Femur (tissue), 1 donor: ENCODE measurements at places on chromosomes 12 and 14.
A peak's percentile ranks its signal among the peaks of the same experiment; 100 is the strongest.

DNA sequence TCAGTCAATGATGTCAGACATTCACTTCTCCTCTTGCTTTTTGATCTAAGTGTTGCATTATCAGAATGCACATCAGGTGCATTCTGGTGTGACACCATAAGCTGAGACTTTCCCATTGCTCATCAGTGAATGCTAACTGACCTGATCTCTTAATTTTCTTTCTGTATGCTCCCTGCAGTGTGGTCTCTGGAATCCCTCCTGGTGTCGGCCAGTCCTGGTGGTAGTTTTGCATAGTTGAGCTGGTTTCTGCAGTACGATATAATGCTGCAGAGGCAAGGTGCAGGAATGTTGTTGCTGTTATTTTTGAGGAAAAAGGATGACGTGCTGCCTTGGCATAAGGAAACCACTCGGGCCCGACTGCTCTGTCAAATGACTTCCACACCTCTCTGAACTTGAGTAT lies 11.0 kb upstream of the SRP54 start:
- no peak for DNase-seq

DNA sequence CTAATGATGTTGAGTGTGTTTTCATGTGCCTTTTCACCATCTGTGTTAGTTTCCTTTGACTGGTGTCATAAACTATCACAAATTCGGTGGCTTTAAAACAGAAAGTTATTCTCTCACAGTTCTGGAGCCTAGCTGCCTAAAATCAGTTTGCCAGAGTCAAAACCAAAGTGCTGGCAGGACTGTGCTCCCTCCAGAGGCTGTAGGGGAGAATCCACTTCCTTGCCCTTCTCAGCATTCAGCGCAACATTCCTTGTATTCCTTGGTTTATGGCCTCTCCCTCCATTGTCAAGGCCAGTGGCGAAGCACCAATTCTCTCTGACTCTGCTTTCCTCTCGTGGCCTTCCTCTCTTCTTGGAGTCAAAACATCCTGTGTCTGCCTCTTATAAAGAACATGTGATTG lies 174.2 kb upstream of the PDE3A start:
- no peak for DNase-seq

DNA sequence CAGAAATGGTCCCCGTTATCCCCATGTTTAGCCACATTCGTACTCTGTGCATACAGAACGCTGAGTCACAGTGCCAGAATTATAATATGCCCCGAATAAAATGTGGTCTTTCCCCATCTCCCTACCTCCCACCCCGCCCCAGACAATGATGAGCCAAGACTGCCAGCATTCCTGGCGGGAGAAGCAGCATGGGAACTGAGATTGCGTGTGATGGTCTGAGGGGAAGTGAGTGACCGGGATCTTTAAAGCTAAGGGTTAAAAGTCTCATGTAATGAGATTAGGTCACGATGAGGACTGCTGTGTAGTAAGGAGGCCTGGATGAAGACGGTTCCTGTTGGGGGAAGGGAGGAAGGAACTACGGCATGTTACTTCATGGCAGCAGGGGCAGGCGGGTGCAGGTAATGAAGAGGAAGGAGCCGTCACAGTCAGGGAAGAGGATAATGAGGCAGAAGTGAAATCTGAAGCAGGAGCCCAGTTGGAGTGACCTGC lies 243.3 kb upstream of the FKBP4 start:
- DNase-seq: no peak

- DNase-seq: no peak
Measured at GRCh38 chr12:101327051-101327450, 47.1 kb downstream of the UTP20 start.

DNA sequence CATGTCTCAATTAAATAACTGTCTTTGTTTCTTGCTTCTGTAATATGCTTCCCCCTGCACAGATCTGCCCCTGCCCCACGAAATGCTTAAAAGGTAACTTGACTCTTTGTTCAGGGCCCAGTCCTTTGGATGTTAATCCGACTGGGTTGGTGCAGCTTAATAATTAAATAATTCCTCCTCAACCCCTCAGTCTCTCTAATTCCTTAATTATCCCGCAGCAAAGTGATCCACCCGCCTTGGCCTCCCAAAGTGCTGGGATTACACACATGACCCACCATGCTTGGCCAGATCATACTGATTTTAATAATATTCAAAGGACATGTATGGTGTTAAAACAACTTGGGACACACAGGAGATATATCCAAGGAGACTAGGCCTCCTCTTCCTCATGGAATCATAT lies 18.2 kb upstream of the ANAPC7 start:
- DNase-seq: no peak

GRCh38 chr12:25725931-25726330 lies 172.8 kb upstream of the LMNTD1 start:
- DNase-seq: peak; percentile 46

GRCh38 chr12:115517913-115518312 lies 759.6 kb downstream of the MED13L start:
- DNase-seq: no peak

DNA sequence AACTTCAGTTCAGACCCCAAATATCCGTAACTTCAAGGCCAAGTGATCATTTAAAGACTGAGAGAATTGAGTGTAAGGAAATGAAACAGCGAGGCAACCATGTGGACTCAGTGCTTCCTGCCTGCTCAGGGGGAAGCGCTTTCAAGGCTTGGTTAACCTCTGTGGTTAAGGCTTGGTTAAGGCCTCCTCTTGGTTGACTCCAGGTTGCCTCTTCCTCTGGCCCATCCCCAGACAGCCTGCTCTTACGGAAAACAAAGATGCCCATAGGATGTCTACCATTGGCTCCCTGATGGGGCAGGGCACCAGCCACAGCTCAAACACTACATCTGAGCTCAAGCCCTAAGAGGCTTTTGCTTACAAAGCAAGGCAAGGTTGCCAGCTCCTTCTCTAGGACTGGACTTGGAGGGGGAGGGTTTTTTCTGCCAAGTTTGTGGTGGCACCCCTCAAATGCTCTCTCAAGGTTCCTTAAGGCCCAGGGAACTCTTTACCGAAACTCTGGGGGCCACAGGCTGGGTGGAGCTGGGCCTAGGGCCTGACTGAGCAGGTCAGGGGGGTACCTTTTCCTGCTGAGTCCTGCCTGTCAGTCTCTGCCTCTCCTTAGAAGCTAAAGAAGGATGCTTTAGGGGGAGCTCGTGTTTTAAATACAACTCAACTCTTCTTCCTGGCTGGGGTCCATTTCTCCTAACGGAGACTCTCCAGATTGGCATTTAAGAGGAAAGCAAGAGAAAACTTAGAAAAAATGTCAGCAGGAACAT lies 13.7 kb downstream of the COL2A1 start:
- peak; percentile 34 for DNase-seq

- no peak for DNase-seq
Measured at GRCh38 chr12:113845900-113846674, 120.0 kb downstream of the RBM19 start.

DNA sequence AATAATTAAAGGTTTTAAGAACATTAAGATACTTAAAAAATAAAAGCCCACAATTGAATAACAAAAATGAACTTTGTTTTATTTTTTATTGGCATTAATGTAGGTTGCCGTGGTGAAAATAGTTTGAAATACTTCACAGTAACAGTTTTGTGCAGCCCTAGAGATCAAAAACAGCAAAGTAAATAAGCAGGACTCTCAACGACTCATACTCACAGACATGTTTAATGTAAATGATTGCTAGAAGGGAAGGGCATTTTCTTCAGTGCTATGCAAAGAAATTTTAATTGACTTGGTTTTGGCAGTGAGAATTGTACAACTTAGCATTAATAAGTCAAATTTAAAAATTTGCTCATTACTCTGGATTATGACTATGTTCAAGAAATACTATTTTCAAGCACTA lies 16.0 kb downstream of the TRMT5 start:
- DNase-seq: no peak

- DNase-seq: no peak
Measured at GRCh38 chr12:108634341-108634751, 652 bp upstream of the SELPLG start.

DNA sequence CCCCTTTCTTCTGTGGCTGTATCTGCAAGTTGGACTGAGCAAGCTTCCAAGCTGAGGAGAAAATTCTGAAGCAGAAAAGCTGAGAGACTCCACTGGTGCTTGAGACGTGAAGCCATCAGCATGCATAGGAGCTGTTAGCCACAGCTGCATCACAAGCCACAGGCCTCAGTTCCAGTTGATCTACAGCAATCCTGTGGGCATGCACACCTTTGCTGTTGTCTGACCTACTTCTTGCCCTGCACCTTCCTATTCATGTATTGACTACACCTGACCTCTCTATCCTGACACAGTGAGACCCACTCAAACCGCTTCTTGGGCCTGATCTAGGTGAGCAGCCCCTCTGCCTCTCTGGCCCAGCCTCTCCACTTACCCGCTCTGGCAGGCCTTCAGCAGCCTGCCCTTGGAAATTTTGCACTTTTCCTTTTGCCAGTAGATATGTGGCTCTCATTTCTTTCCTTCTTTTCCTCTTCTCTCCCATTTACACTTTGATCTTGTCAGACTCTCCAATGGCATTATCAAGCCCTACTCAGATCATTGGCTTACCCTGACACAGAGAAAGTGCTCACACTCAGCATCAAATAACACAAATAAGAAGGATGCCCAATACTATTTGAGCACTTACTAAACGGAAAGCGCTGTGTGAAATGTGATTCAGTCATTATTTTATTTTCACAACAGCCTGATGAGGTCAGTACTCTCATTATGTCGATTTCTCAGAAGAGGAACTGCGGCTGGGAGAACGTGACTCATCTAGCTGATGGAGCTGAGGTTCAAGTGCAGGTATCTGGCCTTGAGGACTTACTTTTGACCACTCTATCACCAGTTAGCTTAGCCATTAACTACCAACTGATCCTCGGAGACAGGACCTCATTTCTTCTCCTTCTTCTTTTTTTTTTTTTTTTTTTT lies 21.9 kb upstream of the PTGR2 start:
- DNase-seq: no peak

- DNase-seq: no peak
Measured at GRCh38 chr12:24997970-24998582, 49.2 kb upstream of the BCAT1 start.

- no peak for DNase-seq
Measured at GRCh38 chr14:53772936-53773335, 183.7 kb downstream of the BMP4 start.

DNA sequence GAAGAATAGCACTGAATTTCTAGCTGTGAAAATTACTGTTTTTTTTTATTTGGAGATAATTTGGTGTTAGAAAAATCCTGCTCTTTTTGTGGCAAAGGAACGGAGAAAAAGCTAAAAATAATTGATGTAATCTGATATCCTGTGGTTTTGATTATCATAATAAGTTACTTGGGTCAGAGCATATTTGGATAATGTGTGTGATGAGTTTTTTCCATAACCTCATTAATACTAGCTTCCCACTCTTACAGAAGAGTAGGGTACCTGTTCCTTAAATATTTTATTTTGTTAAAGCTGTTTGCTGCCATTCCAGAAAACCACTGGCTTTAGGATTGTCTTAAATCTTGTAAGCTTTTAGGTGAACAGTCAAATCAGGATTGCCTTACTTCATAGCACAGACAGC lies 4.7 kb downstream of the PSMC6 start:
- DNase-seq: no peak

GRCh38 chr12:66044731-66045130 lies 85.8 kb downstream of the LLPH start:
- no peak for DNase-seq

GRCh38 chr12:114846771-114847170 lies 162.8 kb upstream of the TBX3 start:
- no peak for DNase-seq

DNA sequence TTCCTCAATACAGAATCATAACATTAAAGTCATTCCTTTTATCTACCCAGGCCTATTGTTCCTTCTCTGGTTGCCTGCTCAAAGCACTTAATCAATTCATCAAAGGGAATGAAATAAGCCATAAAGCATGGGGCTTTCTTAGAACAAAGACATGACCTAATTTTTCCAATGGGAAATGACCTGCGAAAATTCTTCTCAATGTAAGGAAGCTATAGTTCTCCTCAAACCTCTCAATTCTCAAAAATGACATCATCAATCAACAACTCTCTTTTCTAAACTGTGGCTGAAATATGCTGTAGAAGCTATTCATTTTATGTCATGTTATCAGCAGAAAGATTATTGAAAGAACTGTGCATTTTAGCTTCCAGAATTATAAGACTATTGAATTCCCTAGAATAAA lies 116.0 kb upstream of the PTPRR start:
- DNase-seq: no peak

DNA sequence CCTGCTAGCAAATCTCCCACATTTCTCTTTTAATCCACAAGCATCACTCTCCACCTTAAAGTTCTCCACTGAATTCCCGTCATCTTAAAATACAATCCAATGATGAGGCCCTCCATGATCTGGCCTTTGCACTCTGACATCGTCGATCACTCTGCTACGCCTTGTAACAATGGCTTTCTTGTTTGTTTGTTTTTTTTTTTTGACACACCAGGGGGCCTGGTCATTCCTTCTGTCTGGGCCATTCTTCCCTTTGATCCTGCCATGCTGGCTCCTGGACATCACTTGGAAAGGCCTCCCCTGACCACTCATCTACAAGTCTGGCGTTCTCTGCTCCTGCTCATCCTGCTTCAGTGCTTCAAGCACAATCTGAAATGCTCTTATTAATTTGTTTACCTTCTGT lies 233.5 kb downstream of the PPM1H start:
- DNase-seq: no peak

- DNase-seq: no peak
Measured at GRCh38 chr12:124371366-124371765, 76.5 kb downstream of the RFLNA start.

- no peak for DNase-seq
Measured at GRCh38 chr14:31400031-31400638, 20.2 kb downstream of the HEATR5A start.

DNA sequence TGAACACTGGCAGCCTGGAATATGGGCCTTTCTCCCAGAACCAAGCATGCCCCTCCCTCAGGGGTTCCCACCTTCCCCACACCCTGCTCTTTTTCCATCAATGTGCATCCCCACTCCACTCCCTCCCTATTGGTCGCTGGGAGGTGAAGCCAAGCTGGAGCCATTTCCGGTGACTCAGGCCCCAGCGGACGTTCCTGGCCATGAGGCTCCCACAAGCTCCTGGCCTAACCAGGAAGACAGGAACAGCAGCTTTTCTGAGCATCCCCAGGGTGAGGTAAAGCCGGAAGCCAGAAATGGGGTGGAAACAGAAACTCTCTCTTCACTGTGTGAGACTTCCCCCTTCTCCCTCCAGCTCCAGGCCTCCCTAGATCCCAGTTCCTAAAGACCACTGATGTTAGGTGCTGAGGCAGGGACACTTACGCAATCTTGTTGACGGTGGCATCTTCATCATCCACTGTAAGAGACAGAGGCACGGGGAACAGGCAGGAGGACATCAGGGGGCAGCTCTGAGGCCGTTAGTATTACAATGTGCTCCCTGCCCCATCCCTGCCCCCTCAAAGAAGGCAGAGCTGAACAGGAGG lies 5.1 kb downstream of the LMBR1L start:
- no peak for DNase-seq

DNA sequence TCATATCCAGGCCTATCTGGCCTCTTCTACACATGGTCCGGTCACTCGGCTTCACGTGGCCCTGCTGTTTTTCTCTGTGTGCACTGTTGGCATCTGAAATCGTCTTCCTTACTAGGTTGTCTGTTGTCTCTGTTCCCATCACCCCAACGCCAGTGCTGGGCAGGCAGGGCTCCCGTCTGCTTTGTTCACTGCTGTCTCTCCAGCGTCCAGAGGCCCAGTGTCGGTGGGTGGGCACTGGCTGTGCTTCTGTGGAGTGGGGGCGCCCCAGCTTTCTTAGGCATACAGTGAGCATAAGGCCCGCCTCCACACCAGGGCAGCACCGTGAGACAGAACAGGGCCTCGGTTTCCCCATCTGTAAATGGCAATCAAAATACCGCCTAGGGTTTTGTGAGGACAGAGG lies 153.1 kb downstream of the BCL11B start:
- no peak for DNase-seq
